NCI-H510A (cell line): ENCODE measurements at places on chromosomes 3 and 15.

DNA sequence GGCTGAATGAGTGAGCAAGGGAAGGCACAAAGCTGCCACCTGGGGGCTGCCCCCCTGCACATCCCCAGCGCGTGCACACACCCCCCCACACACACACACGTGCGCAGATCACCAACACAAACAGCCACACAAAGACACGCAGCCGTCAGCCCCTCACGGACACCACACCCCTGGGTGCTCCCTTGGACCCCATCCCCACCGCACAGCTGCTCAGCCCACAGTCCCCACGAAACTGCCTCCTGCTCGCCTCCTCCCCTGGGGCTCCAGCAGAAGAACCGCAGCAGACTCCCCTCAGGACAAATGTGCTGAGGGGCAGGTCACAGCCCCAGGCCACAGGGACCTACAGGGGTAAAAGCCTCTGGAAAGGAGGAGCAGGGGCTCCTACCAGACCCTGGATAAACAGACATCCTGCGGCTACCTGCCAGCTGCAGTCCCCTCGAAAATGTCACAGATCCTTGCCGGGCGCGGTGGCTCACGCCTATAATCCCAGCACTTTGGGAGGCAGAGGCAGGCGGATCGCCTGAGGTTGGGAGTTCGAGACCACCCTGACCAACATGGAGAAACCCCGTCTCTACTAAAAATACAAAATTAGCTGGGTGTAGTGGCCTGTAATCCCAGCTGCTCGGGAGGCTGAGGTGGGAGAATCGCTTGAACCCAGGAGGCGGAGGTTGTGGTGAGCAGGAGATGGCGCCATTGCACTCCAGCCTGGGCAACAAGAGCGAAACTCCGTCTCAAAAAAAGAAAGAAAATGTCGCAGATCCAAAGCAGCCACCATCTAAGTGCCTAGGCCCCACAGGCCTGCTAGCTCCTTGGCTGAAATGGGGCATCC is 6.5 kb downstream of the TWF2 start:
- no peak for DNase-seq

GRCh38 chr15:27989427-27989826 is 109.7 kb downstream of the OCA2 start:
- DNase-seq: no peak

DNA sequence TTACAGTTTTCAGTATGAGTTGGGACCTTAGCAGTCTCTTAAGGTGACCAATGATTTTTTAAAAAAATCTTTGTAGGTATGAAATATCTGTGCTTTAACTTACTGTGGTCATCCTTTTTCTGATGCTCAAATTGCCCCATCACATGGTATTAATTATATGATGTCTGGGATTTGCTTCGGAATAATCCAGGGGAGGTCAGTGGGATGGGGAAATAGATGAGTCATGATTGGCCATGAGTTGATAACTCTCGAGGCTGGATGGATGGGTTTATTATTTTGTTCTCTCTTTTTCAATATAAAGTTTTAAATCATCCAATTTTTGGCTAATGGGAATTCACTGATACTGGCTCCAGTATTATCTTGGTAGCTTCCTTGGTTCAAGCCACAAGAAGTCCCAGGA is 370.3 kb upstream of the TPM1 start:
- DNase-seq: no peak

GRCh38 chr15:51781506-51781905 is 30.1 kb downstream of the TMOD2 start:
- no peak for DNase-seq

DNA sequence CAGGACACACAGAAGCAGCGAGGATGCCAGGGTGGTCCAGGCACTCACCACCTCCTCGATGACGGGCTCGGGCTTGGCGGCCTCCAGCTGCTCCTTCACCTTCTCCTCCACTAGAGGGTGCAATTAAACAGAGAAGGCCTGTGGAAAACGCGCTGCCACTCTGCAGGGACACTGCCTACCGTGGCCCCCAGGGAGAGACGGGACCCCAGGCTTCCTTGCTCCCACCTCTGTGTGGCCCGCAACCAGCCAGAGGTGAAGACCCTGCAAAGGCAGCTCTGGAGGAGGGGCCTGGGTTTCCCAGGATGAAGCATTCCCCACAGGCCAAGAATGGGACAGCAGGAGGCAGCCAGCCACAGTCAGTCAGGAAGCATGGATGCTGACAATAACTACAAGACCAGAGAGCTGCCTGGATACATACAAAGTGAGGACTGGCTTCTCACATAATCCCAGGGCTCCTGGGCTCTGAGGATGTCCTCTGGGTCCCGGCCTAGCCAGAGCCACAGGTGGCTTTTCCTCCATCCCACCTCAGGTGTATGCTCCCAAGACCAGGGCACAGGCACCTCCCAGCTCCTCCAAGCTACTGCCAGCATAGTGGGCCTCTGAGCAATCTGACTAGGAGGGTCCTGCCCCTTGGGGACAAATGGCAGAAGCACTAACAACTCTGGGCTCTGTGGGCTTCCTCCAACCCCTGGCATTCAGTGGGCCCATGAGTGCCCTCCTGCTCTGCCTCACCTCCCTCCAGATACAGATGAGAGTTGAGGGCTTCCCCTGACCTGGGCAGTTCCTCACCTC is 46.2 kb downstream of the PTH1R start:
- DNase-seq: no peak
